Umbilical cord (tissue), 2 donors: ENCODE measurements at places on chromosomes 7 and 10.
A peak's percentile ranks its signal among the peaks of the same experiment; 100 is the strongest.

DNA sequence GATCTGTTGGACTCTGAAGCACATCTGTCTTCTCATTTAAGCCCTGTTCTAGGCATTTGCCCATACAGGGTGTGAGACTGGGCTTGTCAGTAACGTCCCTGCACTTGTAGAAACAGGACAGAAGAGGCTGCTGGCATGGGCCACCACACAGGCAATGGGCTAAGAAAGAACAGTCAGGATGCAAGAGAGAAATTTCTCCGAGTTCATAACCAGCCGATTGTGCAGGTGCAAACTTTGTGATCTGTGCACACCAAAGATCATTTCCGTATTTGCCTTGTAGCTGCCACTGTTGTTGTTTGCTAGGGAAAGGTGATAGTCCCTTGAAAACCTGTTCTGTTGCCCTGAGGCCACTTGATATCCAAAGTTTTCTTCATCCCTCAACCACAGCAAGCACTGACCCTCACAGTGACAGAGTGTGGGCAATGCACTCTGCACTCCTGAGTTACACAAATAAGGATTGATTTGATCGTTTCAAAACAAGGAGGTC, 20.3 kb downstream of the KLF6 start:
- DNase-seq = no peak

DNA sequence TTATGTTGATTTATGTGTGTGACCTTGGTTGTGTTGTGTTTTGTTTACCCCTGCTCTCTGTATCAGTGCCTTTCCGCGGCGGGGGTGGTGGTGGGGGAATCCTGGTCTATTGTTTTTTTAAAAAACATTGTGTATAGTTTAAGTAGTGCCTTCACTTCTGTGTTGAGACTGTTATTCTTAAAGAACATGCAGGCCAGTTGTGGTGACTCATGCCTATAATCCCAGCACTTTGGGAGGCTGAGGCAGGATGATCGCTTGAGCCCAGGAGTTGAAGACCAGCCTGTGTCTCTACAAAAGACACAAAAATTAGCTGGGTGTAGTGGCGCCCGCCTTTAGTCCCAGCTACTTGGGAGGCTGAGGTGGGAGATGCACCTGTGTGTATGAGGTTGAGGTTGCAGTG, 429.0 kb upstream of the LRGUK start:
- peak; percentile 51 for DNase-seq

- no peak for DNase-seq
Measured at GRCh38 chr7:57579454-57579853, 129.5 kb downstream of the ZNF716 start.

DNA sequence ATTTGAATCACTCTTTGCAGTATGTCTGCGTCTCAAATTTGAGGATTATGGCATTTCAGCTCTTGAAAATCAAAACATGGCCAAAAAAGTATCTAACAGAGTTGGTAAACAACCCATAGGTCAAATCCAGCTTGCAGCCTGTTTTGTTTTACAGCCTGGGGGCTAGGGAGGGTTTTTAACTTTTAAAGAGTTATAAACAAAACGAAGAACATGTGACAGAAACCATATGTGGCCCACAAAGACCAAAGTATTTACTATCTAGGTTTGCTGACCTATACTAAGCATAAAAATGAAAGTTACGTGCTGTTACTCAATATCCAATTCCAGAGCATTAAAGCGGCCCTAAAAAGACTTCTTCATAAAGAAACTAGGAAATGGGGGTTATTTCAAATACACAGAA, 55.5 kb upstream of the STARD3NL start:
- DNase-seq = no peak

GRCh38 chr10:43573250-43574000, 991 bp downstream of the ZNF239 start:
- DNase-seq = peak; percentile 6

DNA sequence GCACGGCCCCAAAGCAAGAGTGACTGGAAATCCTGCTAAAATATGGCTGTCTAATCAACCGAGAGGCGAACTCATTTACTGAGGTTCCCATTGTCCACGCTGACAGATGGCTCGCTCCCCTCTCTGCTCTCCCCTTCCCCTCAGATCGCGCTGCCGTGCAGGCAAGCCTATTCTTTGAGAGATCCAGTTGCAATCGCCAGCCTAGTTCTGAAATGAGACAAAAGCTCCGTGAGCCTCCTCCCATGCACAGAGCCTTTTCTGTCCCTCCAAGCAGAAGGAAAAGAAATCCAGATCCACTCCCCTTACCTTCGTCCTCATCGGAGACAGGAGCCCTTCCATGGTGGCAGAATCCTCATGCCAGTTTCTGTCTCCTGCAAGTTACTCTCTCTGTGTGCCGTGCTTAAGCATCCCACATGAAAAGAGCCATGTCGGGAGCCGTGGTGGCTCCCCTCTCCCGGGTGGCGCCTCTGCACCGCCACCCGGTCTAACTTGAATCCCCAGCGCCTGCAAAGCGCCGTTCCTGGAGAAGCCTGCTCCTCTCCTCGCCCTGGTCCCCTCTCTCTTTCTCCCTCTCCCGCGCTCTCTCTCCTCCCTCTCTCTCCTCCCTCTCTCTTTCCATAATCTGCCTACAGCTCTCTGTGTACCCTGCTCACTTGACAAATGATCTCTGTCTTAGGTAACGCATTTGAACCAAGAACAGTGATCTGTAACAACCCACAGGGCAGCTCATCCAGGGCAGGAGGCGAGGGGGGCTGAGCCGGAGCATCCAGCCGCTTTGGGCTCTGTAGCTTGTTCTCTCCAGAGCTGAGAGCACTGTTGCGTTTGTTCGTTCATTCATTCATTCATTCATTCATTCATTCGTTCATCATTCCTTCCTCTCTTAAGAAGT, 156.8 kb downstream of the FRMD4A start:
- peak; percentile 52 for DNase-seq

DNA sequence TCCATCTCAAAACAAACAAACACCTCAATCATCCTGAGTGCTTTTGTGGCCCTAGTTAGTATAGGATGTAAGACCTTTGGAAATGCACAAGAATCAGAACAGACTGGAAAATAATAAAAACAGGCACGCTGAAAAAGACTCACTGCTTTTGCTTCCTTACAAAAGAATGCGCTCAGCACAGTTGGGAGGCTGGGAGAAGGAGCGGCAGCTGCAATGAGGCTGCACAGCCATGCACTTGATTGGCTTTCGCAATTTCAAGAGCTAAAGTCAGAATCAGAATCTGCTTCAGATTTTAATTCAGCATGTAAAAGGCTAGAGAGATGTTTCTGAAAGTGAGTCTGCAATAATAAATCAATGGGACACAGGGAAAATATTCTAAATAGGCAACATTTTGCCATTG, 97.2 kb downstream of the FRMD4A start:
- DNase-seq = no peak

- DNase-seq = no peak
Measured at GRCh38 chr10:117441812-117442443, 66.7 kb upstream of the PDZD8 start.

DNA sequence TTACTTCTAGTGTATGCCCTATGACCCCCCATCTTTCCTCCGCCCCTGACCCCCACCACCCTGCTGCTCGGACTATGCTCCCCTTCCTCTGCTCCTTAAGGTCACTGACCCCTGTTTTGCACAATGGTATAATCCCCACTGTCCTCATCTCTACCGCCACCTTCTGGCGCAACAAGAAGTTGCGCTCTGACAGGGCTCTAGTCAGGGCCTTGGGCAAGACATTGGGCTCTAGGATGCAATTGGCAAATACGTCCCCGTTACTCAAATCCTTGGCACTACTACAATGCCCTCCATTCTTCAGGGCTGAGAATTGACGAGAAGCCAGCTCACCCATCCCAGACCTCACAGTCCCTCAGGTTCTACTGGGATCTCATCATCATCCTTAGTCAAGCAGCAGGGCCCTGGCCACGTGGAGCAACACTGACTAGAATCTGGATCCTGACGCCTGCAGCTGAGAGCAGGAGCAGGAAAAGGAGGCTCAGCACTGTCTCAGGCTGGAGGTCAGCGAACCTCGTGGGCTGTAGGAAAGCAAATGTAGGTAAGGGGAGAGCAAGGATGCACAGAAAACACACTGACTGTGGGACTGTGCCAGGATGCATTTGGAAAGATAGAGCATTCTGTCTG, 10.6 kb downstream of the LRIT2 start:
- DNase-seq = no peak

GRCh38 chr7:39749177-39749576, 125.8 kb downstream of the RALA start:
- no peak for DNase-seq

DNA sequence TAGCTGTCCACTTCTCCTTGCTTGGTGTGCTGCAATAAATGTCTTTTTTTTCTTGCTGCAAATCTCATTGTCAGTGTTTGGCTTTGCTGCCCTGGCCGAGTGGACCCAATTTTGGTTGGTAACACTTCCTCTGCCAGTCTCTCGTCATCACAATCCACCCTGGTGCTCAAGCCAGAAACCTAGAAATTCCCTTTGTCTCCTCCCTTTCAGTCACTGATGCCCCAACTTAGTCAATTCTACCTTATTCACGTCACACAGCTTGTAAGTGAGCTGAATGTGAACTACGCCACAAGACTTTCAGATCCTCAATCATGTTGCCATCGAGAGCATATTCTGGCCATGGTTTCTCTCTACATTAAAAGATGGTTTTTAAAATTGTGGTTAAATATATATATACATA, 13.0 kb upstream of the FRA10AC1 start:
- DNase-seq = no peak

DNA sequence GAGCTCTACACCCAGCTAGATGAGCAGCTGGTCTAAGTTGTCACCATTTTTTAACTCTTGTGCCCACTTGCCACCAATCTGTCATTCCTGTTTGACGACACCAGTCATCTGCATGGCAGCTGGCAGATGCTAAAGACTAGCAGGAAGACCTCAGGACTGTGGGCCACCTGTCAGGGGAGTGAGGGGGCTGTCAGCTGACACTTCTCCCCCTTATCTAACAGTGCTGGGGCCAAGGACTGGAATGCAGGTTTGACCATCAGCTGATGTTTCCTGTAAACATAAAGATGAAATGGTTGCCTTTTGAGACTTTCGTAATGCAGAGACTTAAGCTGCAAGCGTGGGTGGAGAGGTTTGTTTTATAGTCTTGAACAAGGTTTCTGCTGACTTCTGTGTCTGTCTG, 93.5 kb downstream of the WNT2 start:
- DNase-seq = peak; percentile 14

GRCh38 chr10:29355411-29355991, 66.6 kb downstream of the LYZL1 start:
- no peak for DNase-seq

GRCh38 chr7:157928808-157929425, 592.1 kb downstream of the DNAJB6 start:
- DNase-seq = no peak

GRCh38 chr7:150357270-150357669, 11.4 kb upstream of the REPIN1 start:
- DNase-seq = no peak

DNA sequence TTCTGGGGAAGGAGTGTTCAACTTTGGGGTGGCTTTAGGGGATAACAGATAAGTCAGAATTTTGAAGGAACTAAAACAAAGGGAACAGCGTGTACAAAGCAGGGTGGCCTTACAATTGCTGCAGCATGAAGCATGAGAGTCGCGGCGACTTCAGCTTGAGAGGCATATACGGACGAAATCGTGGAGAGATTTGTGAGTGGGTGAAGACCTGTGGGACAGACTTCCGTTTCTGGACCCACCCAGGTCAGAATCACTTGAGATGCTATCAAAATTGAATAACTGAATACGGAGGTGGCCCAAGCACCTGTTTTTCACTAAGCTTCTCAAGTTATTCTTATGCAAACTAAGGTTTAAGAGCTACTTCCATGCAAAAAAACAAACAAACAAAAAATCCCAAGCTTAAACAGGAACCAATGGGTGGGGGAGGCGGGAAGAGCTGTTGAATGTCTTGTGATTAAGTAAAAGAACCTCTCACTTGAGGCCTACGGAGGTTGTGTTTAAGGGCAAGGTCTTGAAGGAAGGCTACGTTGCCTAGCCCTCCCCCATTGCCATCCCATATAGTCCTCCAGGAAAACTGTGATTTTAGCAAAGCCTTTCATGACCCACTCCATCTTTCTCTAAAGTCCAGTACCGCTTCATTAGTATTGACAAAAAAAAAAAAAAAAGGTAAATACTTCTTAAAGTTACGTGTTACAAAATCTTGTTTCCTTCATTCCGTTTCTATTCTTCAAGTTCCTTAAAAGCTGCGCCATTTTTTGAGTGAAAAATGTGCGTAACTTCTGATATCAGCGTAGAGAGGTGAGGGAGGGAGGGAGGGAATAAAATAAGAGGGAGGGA, 1.3 kb upstream of the TRIM24 start:
- DNase-seq = no peak

DNA sequence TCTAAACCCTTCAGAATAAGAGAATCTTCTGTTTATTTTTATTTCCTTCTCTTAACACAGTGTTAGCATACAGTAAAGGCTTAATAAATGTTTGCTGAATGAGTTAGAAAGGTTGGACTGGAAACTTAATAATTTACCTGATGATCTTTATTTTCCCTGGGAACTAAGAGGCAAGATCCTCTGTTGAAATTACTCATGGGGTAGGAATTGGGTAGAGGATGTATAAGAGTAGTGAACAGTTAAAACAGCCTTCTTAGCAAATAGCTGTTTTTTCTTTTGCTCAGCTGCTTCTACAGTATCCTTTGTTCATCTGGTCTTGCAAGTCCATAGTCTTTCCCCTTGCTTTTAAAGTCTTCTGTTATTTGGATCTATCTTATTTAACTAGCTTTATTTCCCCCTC, 80.0 kb downstream of the AKAP9 start:
- DNase-seq = no peak

DNA sequence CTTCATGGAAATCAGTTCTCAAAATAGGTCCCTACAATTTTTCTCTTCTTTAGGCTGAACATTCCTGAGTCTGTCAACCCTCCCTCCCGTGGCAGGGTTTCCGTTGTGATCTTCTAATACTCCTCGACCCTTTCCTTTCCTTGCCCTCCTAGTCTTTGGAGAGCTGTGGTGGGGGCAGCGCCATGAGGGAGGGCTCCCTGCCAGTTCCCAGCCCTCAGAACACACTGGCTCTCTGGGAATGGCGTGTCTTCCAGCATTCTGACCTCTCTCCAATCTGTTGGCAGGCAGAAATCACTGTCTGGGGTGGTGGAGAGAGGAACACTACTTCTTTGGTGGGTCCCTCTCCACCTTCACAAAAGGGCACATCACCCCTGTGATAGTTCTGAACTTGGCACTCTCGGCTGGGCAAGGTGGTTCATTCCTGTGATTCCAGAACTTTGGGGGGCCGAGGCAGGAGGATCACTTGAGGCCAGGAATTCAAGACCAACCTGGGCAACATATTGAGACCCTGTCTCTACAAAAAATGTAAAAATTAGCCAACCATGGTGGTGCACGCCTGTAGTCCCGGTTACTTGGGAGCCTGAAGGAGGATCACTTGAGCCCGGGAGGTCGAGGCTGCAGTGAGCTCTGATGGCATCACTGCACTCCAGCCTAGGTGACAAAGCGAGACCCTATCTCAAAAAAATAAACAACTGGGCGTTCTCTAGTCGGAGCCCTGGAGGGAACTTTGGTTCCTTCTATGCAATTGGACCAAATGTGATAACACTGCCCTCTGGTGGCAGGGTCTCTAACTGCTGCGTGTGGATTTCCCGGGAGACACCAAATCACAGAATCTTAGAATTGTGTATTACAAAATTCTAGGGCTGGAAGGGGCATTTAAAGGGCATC, 13.1 kb upstream of the ARPC1A start:
- peak; percentile 53 for DNase-seq

- DNase-seq = peak; percentile 35
Measured at GRCh38 chr10:33196710-33197491, 137.6 kb downstream of the NRP1 start.
